Ammon's horn (tissue), 1 donor: ENCODE measurements at places on chromosomes 13 and 19.

DNA sequence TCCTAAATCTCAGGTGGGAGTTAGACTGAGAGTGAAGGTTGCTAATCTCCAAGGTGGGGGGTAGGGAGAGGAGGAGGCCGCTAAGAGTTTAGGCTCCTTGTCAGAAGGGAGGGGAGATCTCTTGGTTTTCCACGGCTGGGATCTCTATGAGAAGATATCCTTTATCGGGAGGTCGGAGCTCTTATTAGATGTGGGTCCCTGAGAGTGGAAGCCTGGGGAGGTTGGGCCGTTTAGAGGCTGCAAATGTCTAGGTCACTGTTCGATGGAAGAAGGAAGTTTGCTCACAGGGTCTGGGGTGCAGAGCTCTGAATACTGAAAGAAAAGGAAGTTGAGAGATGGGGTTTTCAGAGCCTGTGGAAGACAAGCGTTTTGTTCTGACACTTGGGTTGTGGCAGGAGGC, 3.8 kb downstream of the MYADM start:
- DNase-seq = no peak

GRCh38 chr13:49071341-49071937, 95.7 kb downstream of the FNDC3A start:
- DNase-seq = no peak

DNA sequence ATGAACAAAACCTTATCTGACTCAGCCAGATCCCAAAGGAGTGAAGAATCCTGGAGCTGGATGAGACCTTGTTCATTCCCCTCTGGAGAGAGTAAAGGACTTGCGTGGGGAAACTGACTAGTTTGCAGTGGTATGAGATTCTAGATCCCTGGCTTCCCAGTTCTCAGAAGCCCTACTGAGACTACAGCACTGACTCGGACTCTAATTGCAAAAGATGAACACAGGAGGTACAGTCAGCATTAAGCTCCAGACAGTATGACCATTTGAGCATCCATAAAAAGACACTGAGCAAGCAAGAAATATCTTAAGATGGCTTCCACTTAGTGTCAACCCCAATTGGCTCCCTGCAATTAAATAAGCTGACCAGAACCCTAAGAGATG, 6.8 kb downstream of the ZC3H4 start:
- no peak for DNase-seq

GRCh38 chr13:39684531-39685137, 29.2 kb downstream of the COG6 start:
- DNase-seq = peak; percentile 5

GRCh38 chr13:74080762-74081161, 53.4 kb downstream of the KLF12 start:
- DNase-seq = no peak

DNA sequence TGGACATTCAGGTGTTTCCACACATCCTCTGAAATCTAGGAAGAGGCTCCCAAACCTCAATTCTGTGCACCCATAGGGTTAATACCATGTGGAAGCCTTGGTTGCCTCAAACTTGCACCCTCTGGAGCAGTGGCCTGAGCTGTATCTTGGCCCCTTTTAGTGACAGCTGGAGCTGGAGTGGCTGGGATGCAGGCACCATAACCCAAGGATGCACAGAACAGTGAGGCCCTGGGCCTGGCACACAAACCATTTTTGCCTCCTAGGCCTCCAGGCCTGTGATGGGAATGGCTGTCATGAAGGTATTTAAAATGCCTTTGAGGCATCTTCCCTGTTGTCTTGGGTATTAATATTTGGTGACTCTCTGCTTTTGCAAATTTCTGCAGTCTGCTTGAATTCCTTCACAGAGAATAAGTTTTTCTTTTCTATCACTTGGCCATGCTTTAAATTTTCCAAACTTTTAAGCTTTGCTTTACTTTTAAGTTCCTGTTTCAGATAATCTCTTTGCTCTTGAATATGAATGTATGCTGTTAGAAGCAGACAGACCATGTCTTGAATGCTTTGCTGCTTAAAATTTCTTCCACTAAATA, 1594.5 kb upstream of the PCDH20 start:
- DNase-seq = no peak

DNA sequence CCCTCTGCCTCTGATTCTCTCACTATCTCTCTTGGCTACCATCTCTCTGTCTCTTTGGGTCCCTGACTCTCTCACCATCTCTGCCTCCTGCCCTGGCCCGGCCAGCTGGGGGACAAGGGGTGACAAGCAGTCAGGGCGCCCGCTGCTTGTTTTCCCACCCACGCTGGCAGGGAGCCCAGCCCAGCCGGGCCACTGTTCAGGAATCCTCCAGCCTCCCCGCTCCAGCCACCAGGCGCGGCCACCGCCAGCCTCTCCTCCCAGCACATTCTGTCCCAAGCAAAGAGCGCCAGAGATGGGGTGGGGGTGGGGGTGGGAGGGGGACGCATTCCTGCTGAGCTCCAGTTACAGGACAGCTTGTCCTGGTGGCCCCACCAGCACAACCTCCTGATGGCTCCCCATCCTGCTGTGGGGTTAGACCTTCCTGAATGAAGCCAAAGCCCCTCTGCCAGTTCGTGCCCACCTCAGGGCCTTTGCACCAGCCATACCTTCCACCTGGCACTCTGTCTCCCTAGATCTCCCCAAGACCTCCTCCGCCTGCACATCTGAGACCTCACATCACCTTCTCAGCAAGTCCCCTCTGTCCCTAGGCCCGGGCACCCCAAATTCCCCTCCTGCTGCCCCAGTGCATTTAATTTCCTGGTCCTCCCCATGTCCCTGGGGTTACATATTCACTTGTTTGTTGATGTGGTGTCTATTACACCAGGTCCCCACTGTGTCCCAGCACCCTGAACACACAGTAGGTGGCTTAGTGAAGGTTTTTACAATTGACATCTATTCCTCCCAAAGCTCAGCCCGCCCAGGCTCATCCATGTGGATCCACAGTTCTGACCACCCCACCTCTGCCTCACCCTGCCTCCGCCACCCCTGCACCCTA, 12.5 kb downstream of the ARRDC2 start:
- DNase-seq = peak; percentile 93

DNA sequence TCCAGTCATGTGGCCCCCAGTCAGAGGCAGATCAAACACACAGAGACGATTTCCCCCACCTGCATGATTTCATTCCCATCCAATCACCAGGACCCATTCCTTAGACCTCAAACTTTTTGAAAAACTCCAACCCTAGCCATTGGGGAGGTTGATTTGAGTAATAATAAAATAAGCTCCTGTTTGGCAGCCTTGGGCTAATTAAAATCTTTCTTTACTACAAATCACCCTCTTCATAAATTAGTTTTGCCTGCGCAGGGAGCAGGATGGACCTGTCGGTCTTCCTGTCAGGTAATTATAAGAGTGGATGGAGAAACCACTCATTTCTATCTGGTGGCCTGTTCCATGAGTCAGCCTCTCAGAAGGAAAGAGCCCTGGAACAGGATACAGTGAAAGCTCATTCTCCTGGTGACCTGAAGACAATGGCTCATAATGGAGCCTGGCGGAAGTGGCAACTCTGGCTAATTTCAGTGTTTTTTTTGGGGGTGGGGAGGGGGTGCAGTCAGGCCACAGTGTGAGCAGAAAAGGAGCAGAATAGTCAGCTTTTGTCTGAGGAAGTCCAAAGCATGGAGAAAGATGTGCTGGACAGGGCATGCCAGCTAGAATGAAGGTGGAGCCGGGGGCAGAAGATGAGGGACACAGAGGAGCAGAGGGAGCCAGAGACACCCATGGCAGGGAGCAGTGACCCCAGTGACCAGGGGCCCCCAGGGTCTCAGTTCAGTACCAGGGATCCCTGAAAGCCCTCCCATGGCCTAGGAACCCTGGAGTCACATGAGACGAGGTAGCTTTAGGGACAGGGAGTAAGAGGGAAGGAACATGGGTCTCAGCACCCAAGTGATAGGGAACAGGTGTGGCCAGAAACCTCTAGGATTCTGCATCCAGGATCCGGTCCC, 31.8 kb upstream of the PSG9 start:
- DNase-seq = no peak

DNA sequence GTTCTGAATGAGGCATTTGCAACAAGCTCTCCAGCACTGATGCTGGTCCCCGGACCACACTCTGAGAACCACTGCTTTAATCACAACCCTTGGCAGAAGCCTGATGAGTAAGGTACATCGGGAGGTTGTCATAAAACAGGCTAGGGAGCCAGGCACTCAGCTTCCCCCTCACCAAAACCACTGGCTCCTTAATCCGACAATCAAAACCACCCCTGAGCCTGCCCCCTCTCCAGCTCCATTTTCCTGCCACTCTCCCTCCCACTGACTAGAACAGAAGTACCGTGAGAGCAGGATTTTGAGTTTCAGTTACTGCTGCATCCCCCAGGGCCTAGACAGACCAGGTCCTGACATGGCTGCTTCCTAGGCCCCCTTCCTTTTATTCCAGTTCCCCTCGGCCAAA, 7.2 kb downstream of the GSK3A start:
- DNase-seq = no peak

GRCh38 chr19:31353833-31354232, 4.6 kb upstream of the TSHZ3 start:
- no peak for DNase-seq

GRCh38 chr13:36907266-36907665, 12.8 kb downstream of the SMAD9 start:
- no peak for DNase-seq

DNA sequence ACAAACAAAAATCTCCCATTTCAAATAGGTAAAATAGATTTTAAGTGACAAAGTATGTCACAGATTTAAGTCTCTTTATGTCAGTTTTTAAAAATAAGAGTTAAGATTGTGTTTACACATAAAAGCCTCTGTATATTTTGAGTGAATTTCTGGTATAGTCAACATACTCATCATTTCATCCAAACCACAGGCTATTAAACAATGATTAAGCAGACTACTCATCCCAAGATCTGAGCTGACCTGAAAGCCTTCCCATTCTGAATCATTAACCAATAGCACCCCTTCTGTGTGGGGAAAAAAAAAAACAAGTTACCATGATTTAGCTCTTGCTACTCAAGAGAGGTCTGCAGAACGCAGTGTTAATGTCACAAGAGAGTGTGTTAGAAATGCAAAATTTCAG, 284.4 kb upstream of the NBEA start:
- DNase-seq = no peak

GRCh38 chr13:44195245-44195644, 178.4 kb upstream of the SERP2 start:
- DNase-seq = no peak

DNA sequence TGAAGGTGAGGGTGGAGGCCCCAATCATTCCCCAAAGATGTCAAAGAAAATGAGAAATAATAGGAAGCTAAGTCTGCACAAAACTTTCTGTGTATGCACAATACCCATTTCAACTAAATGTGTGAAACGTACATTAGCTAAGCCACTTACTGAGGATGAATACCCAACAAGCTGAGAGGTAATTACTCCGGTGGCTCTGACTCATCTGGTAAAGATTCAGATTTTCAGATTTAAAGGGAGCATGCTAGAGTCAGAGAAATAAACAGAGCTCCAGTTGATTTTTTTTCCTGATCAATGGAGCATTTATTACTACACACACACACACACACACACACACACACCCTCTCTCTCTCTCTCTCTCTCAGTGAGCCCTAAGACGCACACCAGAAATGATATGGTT, 194.8 kb upstream of the ARGLU1 start:
- no peak for DNase-seq

- peak; percentile 49 for DNase-seq
These were observed 11.8 kb downstream of the PTPRH start for GRCh38 chr19:55197528-55197927.

- no peak for DNase-seq
These were observed 63.2 kb downstream of the RAB20 start for GRCh38 chr13:110498327-110498726.

- DNase-seq = no peak
These were observed 228.8 kb upstream of the STARD13 start for GRCh38 chr13:33514362-33514761.

DNA sequence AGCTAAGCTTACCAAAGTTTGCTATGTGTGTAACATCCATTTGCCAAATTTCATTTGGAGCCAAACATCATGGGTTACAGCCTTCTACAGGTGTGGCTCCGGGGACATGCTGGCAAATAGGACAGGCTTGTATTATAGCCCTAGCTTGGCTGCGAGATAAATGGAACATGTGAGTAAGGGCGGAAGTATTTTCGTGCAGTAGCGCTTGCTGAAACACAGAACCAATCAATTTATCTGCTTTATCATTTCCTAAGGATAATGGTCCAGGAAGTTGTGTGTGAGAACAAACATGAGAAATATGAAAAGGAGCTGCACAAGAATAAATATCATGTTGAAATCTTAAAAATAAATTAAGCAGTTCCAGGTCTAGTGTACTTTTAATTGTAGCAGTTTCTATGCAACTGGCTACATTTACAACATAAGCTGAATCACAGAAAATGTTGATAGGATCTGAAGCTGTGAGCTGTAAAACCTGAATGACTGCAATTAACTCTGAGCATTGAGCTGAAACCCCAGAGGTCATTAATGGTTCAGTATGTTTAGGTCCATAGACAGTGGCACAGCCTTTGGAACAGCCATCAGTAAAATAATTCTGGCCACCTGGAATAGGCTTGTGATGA, 22.2 kb upstream of the ZNF100 start:
- no peak for DNase-seq

DNA sequence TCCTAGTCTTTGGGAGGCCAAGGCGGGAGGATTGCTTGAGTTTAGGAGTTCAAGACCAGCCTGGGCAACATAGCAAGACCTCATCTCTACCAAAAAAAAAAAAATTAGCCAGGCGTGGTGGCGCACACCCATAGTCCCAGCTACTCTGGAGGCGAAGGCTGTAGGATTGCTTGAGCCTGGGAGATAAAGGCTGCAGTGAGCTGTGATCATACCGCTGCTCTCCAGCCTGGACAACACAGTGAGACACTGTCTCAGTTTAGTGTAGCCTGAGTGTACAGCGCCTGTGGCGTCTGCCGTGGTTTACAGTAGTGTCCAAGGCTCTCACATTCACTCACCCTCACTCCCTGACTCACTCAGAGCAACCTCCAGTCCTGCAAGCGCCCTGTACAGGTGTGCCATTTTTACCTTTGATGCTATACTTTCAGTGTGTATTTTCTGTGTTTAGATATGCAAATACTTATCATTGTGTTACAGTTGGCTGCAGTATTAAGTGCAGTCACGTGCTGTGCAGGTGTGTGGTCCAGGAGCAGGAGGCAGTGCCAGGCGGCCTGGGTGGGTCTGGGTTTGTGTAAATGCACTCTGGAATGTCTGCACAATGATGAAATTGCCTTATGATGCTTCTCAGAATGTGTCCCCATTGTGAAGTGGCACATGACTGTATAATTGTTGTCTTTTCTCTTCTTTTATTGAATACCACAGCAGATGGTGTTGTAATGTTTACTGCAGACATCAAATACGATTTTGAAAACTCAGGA, 36.1 kb upstream of the DCUN1D2 start:
- DNase-seq = no peak

- no peak for DNase-seq
These were observed 14.7 kb upstream of the USP12 start for GRCh38 chr13:27186295-27186694.

GRCh38 chr19:17526922-17527321, 15.5 kb downstream of the PGLS start:
- no peak for DNase-seq

GRCh38 chr19:1468821-1469254, 10.2 kb downstream of the C19orf25 start:
- no peak for DNase-seq

GRCh38 chr19:1373534-1374249, 10.0 kb upstream of the NDUFS7 start:
- DNase-seq = no peak
